PC-9 (cell line): ENCODE measurements at places on chromosomes 6 and 20.

DNA sequence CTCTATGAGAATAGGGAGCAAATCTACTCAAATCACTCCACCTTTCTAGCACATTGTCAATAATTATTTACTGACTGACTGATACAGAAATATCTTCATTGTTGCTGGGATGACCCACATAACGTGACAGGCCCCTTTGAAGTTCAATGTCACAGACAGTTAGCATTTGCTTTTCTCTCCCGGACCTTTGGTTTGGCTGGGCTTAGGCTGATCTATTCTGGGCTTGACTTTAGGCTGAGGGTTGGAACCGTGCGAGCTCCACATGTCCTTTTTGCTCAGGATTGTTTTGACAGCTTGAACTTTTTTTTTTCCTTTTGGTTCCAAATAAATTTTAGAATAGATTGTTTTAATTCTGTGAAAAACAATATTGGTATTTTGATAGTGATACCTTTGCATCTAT is 12.0 kb downstream of the ULBP3 start:
- DNase-seq, result no peak

- DNase-seq, result no peak
These were observed 36.7 kb downstream of the LAMA2 start for GRCh38 chr6:128919412-128920180.

- no peak for DNase-seq
These were observed 87.8 kb downstream of the CTNNBL1 start for GRCh38 chr20:37781626-37782025.

- DNase-seq, result no peak
These were observed 488.5 kb upstream of the JARID2 start for GRCh38 chr6:14757418-14757817.

DNA sequence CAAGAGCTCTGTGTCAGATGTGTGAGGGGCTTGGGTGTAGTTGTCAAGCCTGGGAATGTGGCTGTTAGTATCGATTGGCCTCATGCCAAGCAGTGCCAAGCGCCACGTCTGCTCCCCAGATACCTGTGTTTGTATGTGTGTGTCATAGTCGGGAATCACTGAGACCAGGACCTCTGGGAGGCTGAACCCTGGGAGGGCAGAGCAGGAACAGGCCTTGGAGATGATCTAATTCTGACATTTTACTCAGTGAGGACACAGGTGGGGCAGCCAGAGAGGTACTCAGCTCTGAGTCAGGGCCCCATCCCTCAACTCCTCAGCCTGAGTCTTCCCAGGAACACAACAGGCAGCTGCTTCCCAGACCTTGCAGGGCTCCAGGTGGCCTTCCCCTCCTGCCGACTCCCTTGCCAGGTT is 51.2 kb upstream of the FANCE start:
- DNase-seq, result peak; percentile 85

DNA sequence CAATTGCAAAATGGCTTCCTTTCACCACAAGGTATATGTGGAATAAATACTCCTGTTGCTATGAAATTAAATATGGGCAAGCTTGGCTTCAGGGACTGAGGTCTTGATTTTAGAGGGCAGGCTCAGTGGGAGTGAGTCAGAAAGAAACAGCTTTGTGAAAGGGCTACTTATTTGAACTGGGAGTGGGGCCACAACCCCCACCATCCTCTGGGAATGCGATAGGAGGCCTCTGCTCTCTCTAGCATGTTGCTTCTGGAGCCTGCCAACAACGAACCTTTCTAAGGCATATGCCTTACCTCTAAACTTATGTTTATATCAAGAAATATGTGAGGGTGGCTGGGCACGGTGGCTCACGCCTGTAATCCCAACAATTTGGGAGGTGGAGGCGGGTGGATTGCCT is 149.7 kb downstream of the LRRC1 start:
- DNase-seq, result no peak

DNA sequence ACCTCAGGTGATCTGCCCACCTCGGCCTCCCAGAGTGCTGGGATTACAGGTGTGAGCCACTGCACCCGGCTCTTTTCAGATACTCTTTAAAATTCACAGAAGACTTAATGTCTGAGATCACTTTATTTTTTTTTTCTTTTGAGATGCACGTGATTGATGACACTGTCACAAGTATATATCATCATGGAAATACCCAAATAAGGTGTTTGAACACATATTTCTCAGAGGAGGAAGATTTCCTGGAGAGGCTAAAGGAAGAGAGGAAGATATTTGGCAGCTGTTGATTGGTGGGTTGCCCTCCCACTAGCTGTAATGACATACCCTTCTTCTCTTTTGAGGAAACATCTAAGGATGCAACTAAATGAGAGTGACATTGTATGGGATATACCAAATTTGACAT is 225.9 kb upstream of the CITED2 start:
- no peak for DNase-seq

DNA sequence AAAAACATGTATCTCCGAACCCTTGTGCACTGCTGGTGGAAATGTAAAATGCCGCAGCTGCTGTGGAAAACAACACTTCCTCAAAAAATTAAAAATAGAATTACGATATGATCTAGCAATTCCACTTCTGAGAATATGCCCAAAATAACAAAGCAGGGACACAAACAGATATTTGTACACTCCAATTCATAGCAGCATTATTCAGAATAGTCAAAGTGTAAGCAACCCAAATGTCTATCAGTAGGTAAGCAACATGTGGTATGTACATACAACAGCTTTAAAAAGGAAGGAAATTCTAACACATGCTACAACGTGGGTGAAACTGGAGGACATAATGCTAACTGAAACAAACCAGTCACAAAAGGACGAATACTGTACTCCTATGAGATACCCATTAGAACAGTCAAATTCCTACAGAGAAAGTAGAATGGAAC is 5.7 kb upstream of the RAB5IF start:
- DNase-seq, result no peak

DNA sequence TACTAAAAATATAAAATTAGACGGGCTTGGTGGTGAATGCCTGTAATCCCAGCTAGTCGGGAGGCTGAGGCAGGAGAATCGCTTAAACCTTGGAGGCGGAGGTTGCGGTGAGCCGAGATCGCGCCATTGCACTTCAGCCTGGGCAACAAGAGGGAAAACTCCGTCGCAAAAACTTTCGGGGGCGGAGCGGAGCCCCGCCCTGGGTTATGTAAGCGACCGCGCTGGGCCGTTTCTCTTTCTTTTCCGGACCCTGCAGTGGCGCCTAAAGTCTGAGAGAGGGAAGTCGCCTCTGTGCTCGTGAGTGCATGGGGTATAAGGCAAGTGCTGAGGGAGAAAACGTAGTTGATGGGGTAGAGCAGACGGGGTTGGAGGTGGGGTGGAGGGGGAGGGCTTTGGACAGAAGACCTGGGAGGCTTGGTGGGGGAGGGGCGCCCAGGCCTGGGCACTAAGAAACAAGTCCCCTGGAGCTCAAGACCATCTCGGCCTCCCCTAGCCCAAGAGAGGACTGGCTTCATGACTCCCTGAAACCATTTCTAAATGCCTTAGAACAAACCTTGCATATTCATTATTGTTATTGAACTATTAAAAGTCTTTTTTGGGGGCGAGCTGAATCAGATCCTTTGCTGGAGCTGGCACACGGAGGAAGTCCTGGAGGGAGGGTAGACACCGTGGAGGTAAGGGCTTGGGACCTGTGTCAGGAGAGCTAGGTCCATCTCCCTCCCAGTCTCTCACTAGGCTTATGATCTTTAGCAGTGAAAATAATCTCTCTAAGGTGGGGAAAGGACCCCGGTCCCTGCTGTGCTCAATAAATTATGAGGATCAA is 2.7 kb upstream of the MICA start:
- DNase-seq, result peak; percentile 47

DNA sequence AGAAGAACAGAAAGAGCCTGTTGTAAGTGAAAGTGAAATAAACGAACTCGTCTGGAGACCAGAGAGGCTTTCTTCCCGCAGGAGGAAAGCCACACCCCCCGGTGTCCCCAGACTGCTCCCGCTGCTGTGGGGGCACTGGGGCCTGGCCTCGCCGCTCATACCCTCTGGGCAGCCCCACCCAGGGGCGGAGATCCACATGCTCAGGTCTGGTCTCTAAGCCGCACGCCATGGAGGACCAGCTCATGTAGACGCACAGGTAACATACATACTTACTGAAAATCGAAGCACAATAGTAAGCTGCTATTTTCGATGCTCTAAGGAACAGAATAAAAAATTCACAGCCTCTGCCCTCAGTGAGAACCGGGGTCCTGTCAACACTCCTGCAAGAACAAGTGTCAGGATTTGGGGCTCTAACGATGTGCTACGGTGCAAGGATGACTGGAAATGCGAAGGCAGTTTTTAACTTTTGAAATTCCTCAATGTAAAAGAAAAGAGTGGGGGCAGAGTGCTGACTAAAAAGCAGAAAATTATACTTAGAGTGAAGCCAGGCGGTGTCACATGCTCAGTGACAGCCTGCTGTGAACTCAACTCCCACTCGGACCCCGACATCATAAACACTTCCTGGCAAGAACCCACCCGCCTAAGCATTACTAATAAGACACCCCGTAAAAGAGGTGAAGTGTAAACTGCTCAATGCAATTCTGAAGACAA is 110.5 kb downstream of the IRF4 start:
- no peak for DNase-seq

GRCh38 chr6:27273783-27274182 is 26.3 kb downstream of the PRSS16 start:
- no peak for DNase-seq
